ENCODE measurements at places on chromosomes 1 and 21.
A peak's percentile ranks its signal among the peaks of the same experiment; 100 is the strongest.

- no peak for DNase-seq
These were observed 97.0 kb upstream of the C1orf174 start for GRCh38 chr1:3996846-3997705.

DNA sequence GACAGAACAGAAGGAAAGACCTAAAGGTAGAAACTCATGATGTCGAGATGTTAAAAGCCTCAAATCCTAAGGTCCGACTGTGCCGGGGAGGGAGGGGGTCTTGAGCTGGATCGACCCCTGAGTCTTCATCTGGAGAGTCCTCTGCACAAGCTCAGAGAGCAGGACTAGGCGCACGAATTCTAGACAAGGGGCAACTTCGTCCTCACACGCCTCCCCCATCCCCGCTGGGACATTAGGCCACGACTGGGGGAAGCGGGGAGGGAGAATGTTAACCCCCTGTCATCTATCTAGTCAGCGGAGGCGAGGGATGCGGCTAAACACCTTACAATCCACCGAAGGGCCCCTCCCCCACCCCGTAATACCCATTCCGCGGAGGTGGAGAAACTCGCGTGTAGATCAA is 94.7 kb downstream of the PRKAB2 start:
- no peak for DNase-seq

GRCh38 chr1:159798893-159799292 is 3.3 kb upstream of the FCRL6 start:
- peak; percentile 85 for DNase-seq

- no peak for DNase-seq
These were observed 764.6 kb downstream of the LTN1 start for GRCh38 chr21:28227881-28228635.

DNA sequence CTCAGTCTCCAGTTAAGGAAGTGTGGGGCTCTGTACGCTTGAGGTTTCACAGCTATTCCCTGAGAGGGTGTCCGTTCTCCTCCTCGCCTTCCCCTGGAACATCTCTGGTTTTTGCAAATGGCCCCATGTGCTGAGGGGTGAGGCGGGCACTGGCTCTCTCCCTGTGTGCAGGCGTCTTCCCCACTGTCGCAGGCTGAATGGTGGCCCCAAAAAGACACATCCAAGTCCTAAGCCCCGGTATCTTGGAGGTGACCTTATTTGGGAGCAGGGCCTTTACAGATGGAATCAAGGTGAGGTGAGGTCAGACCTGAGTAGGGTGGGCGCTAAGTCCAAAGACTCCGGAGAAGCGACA is 98.0 kb upstream of the TMPRSS2 start:
- DNase-seq: no peak
